AG08395 (cell line): ENCODE measurements at places on chromosomes 5 and 9.
A peak's percentile ranks its signal among the peaks of the same experiment; 100 is the strongest.

DNA sequence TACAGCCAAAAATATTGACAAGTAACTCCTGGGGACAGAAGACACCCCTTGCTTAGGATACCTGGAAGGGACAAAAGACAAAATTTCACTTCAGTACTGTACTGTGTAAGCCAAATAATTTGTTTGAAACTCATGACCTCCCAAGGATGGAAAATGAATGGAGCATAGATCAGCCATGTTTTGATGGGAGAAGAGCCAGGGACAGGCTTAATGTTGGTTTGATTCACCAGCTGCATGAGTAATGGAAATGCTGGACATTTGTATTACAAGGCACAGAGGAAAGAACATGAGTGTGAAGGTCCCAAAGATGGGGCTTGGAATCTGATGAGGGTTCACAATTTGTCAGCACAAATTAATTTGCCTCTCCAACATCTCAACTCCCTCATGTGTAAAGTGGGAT is 122.8 kb downstream of the ENC1 start:
- peak; percentile 71 for DNase-seq

DNA sequence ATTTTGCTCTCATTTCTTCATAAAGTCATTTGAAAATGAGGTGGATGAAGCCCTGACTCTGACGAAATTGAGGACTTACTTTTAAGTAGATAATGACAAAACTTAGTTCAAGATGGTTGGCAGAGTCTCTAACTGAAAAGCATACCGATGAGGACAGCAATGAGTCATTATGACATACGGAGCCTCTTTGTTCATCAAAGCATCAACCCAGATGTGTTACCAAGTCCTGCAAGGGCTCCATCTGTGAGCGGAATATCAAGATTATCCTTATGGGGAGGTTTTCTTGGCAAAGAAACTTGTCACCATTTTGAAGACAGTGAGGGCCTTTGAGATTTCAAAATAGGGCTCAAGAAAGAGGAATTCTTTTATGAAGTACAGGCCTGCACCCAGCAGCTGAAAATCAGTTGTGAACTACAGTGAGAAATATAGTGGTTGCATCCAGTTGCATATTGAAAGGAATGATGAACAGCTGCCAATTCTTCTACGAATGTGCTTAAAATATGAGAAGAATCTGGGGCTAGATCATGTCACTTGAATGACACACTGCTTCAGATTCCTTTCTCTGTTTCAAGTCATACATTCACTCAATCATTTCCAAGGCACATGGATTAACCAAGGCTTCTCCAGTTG is 86.6 kb upstream of the SLC24A2 start:
- DNase-seq = no peak

GRCh38 chr5:14410068-14410393 is 171.6 kb upstream of the OTULINL start:
- no peak for DNase-seq

DNA sequence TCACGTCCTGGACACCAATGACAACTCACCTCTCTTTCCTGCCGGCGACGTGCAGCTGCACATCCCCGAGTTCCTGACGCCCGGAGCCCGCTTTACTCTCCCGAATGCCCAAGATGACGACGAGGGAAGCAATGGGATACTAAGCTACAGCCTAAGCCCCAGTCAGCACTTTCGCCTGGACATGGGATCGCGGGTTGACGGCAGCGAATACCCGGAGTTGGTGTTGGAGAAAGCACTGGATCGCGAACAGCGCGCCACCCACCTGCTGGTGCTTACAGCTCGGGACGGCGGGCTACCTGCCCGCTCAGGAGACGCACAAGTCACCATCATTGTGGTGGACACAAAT is 1.1 kb downstream of the PCDHAC1 start:
- DNase-seq = no peak

GRCh38 chr5:125057912-125058826 is 311.7 kb upstream of the ZNF608 start:
- DNase-seq = no peak

DNA sequence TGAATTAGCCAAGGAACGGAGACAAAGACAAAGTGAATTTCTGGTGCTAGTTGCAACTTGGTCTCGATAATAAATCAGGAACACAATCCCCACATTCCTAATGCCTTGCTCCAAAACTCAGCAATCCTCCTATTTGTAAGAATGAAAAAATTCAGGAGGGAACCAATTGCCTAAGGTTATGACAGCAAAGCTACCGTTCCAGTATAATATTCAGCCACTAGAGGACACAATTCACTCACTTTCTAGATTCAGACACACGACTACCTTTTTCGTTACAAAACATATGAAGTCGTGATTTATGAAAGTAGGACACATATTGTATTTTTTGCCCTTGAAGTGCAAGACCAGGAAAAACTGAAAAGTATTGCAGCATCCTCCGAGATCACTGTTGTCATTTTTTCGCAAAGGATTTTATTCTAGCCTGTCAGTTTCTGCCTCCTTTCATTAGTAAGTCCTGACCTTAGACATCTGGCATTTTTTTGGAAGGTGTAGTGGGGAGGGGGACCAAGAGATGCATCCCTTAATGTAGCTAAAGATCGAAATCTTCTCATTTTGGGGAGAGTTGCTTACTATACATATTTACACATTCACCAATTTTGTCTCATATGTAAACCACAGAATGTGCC is 133.1 kb downstream of the DOCK8 start:
- DNase-seq = peak; percentile 45

GRCh38 chr5:51495672-51496071 is 112.4 kb downstream of the ISL1 start:
- no peak for DNase-seq
